Activated CD4-positive, alpha-beta T cell treated with anti-CD3 and anti-CD28 coated beads, Interleukin-2, amount 50 U/mL, for 24 hours (primary cell): ENCODE measurements at places on chromosomes 2 and 18.

DNA sequence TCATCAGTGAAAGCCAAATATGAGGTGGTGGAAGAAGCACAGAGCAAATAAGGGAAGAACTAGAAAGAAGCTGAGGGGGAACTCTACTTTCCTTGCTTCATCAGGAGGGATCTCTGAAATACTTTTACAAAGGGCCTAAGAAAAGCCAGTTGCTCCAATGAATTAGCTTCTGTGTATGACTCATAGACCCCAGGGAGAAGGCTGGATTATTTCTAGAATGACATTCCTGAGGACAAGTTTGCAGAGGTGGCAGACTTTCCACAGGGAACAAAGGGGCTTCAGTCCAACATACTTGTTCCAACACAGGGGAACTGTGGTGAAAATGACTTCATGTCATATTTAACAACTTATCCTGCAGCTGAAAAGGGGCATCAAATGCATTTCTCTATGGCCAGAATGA lies 29.0 kb downstream of the DOK1 start:
- DNase-seq, result no peak

GRCh38 chr2:151664520-151664919 lies 69.8 kb downstream of the NEB start:
- DNase-seq, result no peak

DNA sequence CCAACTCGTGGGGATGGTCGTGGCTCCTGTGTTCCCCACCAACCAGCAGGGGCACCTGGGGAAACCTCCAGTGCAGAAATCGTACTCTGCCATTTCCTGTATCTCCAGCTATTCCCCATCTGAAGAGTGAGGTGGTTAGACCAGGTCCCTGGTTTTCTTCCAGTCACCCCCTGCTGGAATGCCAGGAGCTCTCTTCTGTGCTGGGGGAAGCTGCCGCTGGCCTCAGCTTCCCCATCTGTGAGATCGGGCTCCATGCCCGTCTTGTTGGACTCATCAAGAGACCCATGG lies 119.7 kb downstream of the INHBB start:
- no peak for DNase-seq

DNA sequence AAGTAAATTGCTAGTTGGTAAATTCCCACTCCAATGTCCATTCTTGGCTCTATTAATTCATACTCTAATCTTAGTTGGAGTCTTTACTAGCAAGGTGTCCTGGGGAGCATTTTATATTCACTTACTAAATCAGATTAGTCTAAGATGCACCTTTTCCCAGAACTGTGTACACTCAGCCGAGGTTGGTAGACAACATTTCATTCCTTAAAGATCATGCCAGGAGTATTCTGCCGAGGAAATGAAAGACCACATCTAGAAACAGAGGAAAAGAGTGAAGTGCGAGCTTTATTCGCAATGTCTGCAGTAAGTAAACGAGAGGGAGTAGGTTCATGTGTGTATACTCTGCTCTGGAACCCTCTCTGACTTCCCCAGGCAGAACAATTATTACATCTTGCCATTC lies 14.6 kb upstream of the KYNU start:
- no peak for DNase-seq

DNA sequence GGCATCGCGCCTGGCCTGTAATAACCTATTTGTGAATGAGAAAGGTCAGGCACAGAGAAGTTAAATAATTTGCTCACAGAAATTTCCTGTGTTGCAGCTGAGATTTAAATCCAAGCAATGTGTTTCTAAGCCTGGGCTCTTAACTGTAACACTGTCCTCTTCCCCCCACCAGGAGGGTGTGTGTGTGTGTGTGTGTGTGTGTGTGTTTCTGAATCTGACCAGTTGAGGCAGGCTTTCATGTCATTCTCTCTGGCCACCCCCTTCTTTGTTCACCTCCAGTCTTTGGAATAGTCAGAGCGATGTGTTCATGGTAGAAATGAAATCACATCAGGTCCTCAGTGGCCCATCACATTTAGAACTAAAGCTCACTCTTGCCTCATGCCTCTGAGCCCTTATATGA lies 81.2 kb downstream of the NEDD4L start:
- no peak for DNase-seq

DNA sequence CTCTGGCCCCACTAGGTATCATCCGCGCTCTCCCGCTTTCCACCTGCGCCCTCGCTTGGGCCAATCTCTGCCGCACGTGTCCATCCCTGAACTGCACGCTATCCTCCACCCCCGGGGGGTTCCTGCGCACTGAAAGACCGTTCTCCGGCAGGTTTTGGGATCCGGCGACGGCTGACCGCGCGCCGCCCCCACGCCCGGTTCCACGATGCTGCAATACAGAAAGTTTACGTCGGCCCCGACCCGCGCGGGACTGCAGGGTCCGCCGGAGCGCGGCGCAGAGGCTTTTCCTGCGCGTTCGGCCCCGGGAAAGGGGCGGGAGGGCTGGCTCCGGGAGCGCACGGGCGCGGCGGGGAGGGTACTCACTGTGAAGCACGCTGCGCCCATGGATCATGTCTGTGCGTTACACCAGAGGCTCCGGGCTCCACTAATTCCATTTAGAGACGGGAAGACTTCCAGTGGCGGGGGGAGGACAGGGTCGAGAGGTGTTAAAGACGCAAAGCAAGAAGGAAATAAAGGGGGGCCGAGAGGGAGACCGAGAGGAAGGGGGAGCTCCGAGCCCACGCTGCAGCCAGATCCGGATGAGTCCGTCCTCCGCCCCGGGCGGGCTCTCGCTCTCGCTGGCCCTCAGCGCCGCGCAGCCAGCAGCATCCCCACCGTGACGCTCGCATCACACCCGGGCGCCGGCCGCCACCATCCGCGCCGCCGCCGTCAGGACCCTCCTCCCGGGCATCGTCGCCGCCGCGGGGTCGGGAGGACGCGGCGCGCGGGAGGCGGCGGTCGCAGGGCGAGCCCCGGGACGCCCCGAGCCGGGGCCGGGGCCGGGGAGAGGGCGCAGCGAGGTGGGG lies 664 bp downstream of the NETO1 start:
- no peak for DNase-seq

GRCh38 chr18:48767090-48767690 lies 183.6 kb downstream of the SMAD7 start:
- no peak for DNase-seq

DNA sequence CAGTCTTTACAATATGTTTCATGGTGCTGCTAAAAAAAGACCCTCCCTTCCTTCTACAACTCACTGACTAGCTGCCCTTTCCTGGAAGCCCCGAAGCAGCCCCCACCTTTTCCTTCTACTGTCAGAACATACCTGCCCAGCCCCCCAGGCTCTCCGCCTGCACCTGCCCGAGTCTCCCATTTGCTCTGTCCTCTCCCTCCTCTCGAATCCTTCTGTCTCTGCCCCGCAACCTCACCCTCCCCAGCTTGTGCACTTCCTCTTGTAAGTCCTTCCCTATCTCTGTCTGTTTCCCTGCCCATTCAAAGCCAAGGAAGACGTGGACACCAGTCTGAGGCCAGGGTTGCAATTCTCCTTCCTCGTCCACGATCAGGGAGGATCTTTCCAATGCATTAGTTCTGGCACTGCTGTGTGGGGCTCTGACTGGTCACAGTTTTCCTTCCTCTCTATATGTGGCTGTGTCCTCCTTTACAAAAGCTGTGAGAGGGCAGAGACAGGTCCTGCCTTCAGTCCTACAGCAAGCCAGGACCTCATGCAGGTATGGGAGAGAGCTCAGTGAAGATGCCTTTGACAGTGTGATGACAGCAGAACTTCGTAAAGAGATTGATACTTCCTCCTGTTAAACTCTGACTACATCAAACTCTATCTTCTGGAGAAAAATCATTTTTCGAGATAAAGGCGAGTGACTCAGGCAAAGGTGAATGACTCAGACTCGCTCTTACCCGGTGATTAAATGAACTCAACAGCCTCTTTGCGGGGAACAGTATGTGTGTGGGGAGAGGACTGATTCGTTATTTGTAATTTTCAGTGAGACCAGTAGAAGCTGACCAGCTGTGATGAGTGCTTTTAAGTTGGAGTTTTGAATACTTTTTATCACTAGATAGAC lies 14.2 kb downstream of the TNFRSF11A start:
- no peak for DNase-seq

- DNase-seq, result no peak
These were observed 1024.8 kb downstream of the TSN start for GRCh38 chr2:122780251-122780650.

DNA sequence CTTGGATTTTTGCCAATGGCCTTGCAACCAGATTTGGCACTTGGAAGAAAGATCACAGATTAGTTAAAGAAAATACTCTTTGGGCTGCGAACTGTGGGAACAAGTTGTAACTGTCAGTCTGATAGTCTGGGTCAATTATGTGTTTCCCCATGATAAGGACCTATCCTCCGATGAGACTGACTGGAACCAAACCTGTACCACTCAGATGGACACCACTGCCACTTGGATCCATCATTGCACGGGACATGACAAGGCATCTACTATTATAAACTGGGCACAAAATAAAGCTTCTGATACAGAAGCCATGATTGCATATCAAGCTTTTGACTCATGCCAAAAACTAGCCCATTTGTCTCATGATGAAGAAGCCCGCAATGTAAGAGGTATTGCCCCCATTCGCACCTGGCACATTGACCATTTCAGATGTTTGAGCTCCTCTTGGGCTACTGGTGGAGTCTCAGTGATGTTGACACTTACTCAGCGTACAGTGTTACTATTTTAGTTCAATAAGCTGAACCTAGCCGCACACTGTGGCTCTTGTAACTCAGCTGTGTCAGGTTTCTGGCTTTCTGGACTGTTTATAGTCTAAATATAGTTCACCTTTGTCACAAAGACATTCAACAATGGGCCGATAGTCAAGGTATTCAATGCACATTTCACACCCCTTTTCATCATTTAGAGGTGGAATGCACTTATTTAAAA lies 179.8 kb upstream of the RBBP8 start:
- no peak for DNase-seq

- DNase-seq, result no peak
These were observed 26.0 kb upstream of the FLACC1 start for GRCh38 chr2:201383136-201383535.

GRCh38 chr2:133908171-133908570 lies 339.9 kb upstream of the NCKAP5 start:
- DNase-seq, result no peak

GRCh38 chr2:170229125-170229524 lies 51.2 kb downstream of the MYO3B start:
- DNase-seq, result no peak

- no peak for DNase-seq
These were observed 26.0 kb upstream of the C1QL2 start for GRCh38 chr2:119184512-119184911.

- no peak for DNase-seq
These were observed 8.0 kb downstream of the COPS9 start for GRCh38 chr2:240127911-240128607.

DNA sequence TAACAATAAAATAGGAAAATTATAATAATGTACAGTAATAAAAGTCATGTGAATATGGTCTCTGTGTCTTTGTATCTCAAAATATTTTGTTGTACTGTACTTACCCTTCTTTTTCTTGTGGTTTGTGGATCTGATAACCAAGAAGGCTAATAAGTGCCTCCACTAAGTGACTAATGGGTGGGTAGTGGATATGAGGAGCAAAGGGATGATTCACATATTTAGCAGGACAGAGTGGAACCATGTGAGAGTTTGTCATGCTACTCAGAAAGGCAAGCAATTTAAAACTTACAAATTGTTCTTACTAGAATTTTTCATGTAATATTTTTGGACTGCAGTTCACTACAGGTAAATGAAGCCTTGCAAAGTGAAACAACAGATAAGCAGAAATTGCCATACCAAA lies 1241.2 kb upstream of the CDH2 start:
- no peak for DNase-seq

- DNase-seq, result no peak
These were observed 1142.2 kb downstream of the LRP1B start for GRCh38 chr2:140988597-140988996.

DNA sequence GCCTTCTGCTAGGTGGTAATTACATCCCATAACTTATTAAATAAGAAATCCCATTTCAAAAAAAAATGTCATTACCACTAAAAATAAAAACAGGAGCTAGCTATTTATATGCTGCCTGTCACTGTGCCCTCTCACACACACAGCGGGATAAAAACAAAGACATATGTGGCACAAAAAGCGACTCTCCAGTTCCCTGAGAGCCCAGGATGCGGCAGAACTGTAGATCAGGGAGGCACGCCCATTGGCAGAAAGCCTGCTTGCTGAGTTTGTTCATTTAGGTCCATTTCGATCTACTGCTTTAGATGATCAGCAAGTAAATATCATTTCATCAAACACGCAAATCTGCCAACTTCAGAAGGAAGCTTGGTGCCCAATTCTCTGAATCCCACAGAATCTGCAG lies 124.4 kb downstream of the TMEM163 start:
- no peak for DNase-seq

GRCh38 chr2:180871649-180872048 lies 108.8 kb upstream of the UBE2E3 start:
- DNase-seq, result no peak

DNA sequence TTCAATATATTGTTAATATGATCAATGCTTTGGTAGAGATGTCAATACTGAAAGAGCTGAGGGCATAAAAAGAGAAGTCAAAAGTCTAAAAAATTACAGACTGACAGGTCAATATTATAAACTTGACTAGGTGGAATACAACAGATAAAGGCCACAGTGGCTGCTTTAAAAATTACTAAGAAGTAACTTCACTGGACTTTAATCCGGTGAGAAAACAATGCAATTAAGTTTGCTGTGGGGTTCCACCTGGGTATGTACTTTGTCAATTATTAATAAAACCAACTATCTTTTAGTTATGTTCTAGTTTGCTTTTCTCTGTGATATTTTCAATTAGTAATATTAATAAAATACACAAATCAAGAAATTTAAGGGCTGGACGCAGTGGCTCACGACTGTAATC lies 44.7 kb downstream of the RAPH1 start:
- no peak for DNase-seq

GRCh38 chr2:241110089-241110606 lies 8.1 kb upstream of the MTERF4 start:
- DNase-seq, result no peak

- no peak for DNase-seq
These were observed 58.1 kb downstream of the NDUFA10 start for GRCh38 chr2:239966853-239967552.

DNA sequence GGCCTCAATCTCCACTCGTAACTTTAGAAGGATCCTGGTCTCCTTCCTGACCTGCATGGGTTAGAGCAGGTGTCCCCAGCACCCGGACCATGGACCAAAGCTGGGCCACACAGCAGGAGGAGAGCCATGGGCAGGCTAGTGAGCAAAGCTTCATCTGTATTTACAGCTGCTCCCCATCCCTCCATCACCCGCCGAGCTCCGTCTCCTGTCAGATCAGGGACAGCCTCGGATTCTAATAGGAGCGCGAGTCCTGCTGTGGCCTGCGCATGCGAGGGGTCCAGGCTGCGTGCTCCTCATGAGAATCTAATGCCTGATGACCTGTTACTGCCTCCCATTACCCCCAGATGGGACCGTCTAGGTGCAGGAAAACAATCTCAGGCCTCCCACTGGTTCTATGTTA lies 297.7 kb upstream of the SALL3 start:
- no peak for DNase-seq
